ENCODE measurements at places on chromosomes 12 and 14.

DNA sequence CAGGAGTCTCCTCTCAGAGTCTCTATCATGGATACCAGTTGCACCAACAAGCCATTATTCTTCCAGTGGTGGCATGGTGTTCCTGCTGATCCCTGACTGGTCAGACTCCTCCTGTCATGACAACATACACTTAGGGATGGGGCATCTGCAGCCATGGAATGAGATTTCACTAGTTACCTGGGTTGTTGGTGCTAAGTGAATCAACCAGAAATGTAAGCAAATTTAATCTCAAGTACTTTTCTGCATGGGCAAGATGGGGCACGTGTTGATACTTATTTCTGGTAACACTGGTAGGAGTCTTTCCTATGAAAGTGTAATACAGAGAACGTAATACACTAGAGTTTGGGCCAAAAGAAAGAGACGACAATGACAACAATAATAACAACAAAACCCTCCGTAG, 211.5 kb upstream of the FOXN3 start:
- H3K4me1 ChIP-seq, result peaks cover 48% of the 10 kb centered on the region
- no peak for DNase-seq
- H3K27ac ChIP-seq, result no peak overlapping the region
- peaks cover 6% of the 10 kb centered on the region for H3K36me3 ChIP-seq

DNA sequence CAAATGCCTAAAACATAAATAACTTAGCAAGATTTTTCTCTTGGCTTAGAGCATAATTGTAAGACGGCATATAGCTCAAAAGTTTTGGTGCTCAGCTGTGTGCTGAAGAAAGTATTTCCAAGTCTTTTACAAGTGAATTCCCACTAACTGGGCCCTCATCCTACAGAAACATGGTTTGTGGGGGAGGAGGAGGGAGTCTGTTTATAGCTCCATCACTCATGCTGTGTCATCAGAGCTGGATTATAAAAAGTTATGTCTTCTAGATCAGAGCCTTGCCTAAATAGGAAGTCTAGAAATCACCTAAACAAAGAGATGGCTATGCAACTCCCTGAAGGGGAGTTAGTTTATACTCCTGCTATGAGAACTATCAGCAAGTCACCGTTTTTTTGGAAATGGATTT, 65.9 kb upstream of the OTOGL start:
- H3K4me1 ChIP-seq, result no peaks in the 10 kb centered on the region
- H3K27me3 ChIP-seq, result peaks cover 12% of the 10 kb centered on the region
- no peaks in the 10 kb centered on the region for H3K36me3 ChIP-seq
- H3K4me3 ChIP-seq, result no peak overlapping the region
- no peak overlapping the region for H3K27ac ChIP-seq

DNA sequence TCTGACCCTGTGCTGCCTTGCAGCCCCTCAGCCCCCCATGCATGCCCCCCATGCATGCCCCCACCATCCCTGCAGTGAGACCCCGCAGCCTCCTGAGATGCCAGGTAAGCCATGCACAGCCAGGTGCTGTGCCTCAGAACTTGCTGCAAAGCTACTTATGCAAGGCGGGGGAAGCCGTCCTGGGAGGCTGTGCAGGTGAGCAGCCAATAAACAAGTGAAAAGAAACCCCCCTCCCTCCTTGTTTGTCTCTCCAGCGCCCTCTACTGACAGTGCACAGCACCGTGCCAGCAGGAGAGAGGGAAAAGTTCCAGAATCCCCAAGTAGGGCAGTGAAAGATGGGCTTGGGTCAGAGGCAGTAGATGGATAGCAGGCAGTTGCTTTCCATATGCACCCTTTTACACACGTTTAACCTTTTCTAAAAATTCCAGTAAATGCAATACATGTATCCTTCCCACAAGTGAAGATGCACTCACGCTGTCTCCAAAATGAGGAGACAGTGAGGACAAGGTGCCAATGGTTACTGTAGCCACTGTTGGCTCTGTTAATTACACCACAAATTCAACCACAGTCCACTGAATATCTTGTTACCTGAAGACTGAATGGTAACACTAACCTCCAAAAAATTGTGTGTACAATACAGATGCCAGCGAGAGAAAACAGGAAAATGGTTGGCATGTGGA, 18.0 kb downstream of the TNFAIP2 start:
- H3K4me3 ChIP-seq, result no peak overlapping the region
- H3K4me1 ChIP-seq, result peaks cover 3% of the 10 kb centered on the region
- peak; percentile 75 for DNase-seq
- H3K27me3 ChIP-seq, result peaks cover 31% of the 10 kb centered on the region
- H3K27ac ChIP-seq, result no peak overlapping the region

DNA sequence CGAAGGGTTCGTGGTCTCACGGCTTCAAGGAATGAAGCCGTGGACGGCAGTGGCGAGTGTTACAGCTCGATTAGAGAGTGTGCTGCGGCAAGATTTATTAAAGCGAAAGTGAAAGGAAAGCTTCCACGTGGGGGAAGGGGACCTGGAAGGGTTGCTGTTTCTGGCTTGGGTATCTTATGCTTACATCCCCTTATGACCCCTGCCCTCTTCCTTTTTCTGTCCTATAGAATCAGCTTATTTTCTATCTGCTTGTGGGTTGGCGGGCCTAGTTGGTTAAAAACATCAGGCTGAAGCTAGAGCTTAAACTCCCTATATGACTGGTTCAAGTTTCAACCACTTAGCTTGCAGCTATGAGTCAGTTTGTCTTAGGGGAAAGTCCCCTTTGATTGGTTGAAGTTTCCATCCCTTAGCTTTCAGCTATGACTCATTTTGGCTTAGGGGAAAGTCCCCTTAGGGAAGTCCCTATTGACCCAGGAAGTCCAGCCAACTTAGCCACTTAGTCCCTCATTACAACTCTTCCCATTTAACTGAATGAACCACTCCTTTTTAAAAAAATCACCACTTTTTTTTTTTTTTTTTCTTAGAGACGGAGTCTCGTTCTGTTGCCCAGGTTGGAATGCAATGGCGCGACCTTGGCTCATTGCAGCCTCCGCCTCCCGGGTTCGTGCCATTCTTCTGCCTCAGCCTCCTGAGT, 1494.7 kb upstream of the TMEM132C start:
- no peaks in the 10 kb centered on the region for H3K27me3 ChIP-seq
- peak; percentile 76 for DNase-seq
- H3K27ac ChIP-seq, result peak overlapping the region; percentile 95

Measured in activated CD4-positive, alpha-beta T cell treated with anti-CD3 and anti-CD28 coated beads, Interleukin-2, amount 10 ng/mL, durations not matched to agents 24 days and 14 days (primary cell).